Activated naive CD8-positive, alpha-beta T cell treated with anti-CD3 and anti-CD28 coated beads for 36 hours (primary cell): ENCODE measurements at places on chromosomes 2 and 18. TPM values are rescaled to one million over a fixed set of nuclear protein-coding genes. Genes with fewer than 3 reads are reported as not detected.

DNA sequence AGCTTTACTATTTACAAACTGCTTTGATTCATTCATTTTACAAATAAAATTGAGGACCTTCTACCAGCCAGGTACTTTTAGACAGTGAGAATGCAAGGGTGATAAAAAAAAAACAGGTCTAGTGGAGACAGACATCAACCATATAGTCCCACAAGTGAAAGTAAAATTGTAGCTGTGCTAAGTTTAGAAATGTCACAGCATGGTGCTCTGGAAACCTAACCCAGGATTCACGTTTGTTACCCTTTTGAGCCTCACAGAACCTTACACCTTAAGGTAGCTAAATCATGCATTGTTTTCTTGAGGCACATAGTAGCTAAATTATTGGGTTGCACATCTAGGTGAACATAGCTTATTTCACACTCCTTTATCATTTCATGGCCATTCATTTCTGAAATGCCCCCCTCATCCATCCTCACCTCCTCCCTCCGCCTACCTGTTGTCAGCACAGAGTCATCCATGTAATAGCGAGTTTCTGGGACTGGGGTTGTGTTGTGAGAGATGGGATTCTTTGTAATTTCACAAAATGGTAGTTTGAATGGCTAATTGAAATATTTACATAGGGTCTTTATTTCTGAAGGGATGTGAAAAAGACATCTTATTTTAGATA, 7.1 kb downstream of the MTA3 start:
- H3K4me3 ChIP-seq, result peak overlapping the region; percentile 14
- peaks cover 38% of the 10 kb centered on the region for H3K36me3 ChIP-seq
- no peaks in the 10 kb centered on the region for H3K27me3 ChIP-seq
- no peak for DNase-seq
- peak overlapping the region; percentile 79 for H3K27ac ChIP-seq

DNA sequence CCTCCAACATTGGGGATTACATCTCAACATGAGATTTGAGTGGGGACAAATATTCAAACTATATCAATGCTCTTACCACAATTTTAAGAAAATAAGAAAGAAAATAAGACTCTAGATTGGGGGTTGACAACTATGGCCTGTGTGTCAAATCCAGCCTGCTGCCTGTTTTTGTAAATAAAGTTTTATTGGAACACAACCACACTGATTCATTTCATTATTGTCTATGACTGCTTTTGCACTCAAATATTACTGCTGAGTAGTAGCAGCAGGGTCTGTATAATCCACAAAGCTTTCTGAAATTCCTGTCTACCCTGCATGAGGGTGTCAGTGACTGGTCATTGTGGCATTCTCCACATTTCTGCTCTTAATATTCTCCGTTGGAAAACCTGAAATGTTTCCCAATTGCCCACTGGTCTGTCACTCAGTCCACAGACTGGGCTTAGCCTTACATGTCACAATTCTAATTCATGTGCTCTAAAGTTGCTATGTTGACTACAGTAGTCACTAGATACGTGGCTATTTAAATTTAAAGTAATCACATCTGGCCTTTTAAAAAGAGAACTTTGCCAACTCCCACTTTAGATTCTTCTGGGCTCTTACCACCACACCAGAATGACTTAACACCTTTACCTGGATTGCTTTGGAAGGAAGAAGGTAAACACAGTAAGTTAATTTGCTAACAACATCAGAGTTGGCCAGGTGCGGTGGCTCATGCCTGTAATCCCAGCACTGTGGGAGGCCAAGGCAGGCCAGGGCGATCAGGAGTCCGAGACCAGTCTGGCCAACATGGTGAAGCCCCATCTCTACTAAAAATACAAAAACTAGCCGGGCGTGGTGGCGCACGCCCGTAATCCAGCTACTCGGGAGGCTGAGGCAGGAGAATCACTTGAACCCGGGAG, 86.9 kb downstream of the CLHC1 start:
- H3K27me3 ChIP-seq, result no peaks in the 10 kb centered on the region
- no peak for DNase-seq
- no peak overlapping the region for H3K27ac ChIP-seq
- H3K4me3 ChIP-seq, result no peak overlapping the region

The ERBB4 gene
- not detected for total RNA-seq

The GAL3ST2 gene
- total RNA-seq, result 0.31 TPM

DNA sequence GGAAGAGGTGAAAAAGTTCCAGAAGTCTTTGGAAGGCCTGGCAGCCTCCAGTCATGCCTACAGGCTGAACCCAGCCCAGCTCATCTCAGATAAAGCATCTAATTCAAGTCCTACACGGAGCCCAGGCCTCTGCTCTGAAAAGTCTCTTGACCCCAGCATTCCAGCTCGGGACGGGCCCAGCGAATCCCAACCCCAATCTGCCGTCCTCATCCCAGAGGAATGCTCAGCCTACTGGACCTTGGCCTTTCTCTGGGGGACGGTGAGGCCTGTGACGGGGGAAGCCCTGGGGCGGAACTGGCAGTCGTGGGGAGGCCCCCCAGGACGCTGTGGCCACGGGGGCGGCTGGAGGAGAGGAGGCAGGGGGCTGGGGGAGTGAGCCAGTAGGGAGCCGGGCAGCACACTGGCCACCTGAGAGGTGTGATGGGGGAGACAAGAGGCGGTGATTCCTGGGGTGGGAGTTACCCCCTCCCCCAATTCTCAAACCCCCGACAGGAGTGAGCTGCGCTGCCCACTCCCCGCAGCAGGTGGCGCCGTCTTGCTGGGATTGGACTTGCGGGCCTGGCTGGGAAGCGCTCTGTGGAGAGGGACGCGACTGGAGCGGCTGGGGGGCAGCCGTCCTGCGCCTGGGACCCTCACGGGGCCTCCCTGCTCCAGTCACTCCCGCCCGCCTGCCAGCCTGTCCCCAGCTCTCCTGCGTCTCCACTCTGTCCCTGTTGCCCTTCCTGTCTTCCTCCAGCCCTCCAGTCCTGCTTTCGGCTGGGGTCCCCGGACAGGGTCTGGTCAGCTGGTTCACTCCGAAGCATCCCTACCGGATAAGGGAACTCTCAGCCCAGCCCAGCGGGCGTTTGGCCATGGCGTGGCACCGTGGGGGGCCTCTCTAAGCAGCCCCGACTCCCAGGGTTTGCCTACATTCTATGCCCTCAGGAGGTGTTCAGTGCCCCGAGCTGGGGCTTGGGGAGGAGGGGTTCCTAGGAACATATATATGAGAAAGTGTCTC, 182.6 kb upstream of the HAAO start:
- no peaks in the 10 kb centered on the region for H3K36me3 ChIP-seq
- H3K27me3 ChIP-seq, result no peaks in the 10 kb centered on the region
- H3K27ac ChIP-seq, result no peak overlapping the region
- H3K4me3 ChIP-seq, result no peak overlapping the region
- H3K4me1 ChIP-seq, result peaks cover 12% of the 10 kb centered on the region

DNA sequence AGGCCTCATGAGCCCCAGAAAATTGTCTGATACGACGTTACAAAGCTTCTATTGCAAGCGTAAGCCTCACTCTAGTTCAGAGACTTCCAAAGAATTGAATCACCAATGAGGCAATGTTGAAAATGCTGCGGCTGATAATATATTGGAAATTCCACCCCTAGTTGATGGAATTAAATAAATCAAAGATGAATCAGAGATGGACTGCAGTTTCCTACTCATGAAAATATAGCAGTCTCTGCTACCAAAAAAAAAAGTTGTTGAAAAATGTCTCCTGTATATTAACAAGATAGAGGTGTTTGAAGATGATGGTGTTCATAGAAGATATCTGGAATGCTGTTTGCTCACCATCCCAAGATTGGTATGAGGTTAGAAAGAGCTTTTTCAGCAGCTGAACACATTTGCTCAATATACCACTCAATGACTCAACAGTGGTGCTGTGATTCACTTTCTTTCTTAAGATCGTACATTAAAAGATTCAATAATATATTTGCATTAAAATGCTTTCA, 99.8 kb upstream of the ARHGAP28 start:
- no peak for DNase-seq
- no peaks in the 10 kb centered on the region for H3K36me3 ChIP-seq

The MTIF2 gene
- total RNA-seq, result 63.9 TPM

GRCh38 chr18:45930963-45931362, 36.2 kb downstream of the EPG5 start:
- DNase-seq, result no peak
- H3K27ac ChIP-seq, result no peak overlapping the region
- no peak overlapping the region for H3K4me3 ChIP-seq
- peaks cover 4% of the 10 kb centered on the region for H3K4me1 ChIP-seq

DNA sequence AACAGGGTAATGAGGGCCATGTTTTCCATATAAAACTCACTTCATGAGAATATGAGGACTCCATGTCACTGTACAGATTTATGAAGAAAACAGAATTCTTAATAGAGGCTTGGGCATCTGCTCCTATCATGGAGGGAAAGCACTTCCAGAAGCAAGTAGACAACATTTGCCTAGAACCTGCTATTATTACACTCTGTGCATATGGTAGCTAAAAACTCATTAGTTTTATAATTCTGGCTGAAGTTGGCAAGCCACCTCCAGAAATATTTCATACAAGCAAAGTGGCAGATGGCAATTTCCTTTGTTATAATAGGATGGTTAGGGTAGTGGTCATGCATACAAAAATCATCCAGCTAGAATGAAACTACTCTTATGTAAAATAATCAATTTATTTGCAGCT, 65.8 kb upstream of the TLK1 start:
- H3K27me3 ChIP-seq, result no peaks in the 10 kb centered on the region
- peaks cover 11% of the 10 kb centered on the region for H3K4me1 ChIP-seq
- no peaks in the 10 kb centered on the region for H3K36me3 ChIP-seq
- H3K27ac ChIP-seq, result no peak overlapping the region
- H3K4me3 ChIP-seq, result no peak overlapping the region
